ENCODE measurements at places on chromosomes 13 and 19.

GRCh38 chr13:80510686-80511085 lies 169.8 kb upstream of the SPRY2 start:
- no peak for DNase-seq

DNA sequence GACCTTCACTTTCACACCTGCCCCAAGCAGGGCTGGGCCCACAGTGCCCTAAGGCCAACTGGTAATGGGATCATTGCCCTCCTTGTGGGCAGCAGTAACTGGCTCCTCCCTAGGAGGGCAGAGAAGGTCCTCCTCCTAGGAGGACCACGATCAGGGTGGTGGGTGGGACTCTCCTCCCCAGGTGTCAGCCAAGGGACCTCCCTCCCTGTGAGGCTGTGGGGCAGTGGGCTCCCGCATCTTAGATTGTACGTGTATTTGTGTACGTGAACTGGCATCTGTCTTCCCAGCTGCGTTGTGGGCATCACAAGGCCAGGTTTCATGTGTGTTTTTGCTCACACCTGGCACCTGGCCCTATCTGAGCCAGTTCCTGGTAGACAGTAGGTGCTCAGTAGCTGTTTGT lies 111.8 kb downstream of the SOX1 start:
- no peak for DNase-seq

- DNase-seq: no peak
Observed at GRCh38 chr13:27008733-27009132, 162.9 kb downstream of the USP12 start.

DNA sequence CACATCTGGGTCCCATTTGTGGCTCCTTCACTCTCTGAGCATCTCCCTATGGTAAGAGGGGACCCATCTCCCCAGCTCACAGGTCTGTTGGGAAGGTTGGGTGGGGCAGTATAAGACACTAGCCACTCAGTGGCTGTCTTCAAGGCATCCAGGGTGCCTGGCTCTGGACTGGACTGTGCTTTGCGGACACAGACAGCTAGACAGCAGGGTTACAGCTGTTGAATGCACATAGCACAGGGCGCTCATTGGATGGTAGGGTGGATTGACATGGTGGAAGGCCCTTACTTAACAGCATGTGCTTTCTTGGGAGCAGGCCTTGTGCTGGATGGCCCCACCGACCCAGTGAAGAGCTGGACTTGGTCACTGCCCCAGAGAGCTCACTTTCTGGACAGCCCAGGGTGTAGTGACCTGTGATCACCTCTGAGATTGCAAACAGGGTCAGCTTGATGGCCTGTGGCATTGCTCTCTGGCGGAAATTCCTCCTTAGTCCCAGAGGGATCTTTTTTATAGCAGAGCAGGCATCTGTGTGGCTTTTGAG lies 1.9 kb downstream of the ZNF444 start:
- DNase-seq: no peak

- DNase-seq: peak; percentile 45
Observed at GRCh38 chr19:58059003-58059670, at the start of gene ZNF135. ZNF135 (plus strand) TSS chr19:58059282; CDS start chr19:58060003, 721 bp downstream.

All from activated gamma-delta T cell treated with anti-CD3 and anti-CD28 coated beads, Interleukin-2, amount 50 U/mL, for 16 hours (primary cell).